ENCODE measurements at places on chromosomes 16 and 17.

- no peak for DNase-seq
Observed at GRCh38 chr17:61757168-61757567, 106.2 kb downstream of the BRIP1 start.

DNA sequence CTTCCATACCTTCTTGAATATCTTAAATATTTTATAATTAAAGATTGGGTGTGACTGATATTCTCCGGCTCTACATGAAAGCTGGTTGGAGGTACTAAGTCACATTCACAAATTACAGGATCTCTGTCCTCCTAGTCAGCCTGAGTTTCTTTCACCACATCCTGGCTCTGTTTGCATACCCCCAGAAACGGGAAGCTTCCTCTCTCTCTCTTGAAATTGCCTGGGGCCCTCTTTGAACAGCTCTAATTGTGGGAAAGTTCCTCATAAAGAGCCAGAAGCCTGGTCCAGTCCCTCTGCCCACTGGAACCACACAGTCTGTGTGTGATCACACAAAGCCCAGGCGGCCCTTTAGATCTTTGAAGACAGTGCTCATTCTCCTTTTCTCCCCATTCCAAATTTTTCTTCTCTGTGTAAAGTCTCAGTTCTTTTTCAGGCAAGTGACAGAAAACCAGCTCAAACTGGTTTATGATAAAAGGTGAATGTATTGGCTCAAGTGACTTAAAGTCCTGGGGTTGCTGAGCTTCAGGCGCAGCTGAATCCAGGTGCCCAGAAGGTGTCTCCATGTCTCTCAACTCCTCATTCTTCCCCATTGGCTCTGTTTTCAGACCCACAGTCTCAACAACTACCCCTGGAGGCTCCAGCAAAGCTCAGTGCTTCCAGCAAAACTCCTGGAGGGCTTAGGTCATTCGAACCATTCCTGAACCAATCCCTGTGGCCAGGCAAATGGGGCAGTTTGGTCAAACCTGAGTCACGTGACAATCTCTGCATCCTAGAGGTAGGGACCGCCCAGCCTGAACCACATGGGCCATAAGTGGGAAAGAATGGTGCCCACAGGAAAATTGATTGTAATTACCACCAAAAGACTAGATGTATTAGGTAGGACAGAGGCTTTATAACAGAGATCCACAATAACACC, 8.5 kb upstream of the RAI1 start:
- no peak for DNase-seq

GRCh38 chr17:32803544-32803943, 73.4 kb downstream of the MYO1D start:
- no peak for DNase-seq

GRCh38 chr16:85029408-85029784, 1.8 kb downstream of the KIAA0513 start:
- no peak for DNase-seq

GRCh38 chr17:40604327-40605080, 39.2 kb upstream of the CCR7 start:
- no peak for DNase-seq

DNA sequence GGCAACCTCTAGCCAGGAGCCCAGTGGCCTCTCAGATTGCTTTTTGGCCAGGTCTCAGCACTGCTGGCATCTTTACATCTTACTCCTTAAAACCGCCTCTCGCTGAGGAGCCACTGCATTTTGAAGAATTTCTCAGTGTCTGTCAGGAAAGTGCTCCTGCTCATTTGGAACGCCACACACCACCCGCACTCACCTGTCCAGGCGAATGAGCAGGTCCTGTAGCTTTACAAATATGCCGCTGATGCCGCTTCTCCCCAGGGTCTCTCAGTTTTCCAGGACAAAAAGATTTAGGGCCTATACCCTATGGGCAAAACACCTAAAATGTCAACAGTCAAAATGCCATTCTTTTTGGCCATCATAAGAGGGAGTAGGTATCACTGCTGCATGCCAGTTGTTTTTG, 22.1 kb downstream of the CYB561 start:
- no peak for DNase-seq

- DNase-seq: no peak
Observed at GRCh38 chr17:46925185-46925868, 2.4 kb downstream of the GOSR2 start.

Data from retina (tissue), 1 donor.